ENCODE measurements at places on chromosomes 12 and 14.

DNA sequence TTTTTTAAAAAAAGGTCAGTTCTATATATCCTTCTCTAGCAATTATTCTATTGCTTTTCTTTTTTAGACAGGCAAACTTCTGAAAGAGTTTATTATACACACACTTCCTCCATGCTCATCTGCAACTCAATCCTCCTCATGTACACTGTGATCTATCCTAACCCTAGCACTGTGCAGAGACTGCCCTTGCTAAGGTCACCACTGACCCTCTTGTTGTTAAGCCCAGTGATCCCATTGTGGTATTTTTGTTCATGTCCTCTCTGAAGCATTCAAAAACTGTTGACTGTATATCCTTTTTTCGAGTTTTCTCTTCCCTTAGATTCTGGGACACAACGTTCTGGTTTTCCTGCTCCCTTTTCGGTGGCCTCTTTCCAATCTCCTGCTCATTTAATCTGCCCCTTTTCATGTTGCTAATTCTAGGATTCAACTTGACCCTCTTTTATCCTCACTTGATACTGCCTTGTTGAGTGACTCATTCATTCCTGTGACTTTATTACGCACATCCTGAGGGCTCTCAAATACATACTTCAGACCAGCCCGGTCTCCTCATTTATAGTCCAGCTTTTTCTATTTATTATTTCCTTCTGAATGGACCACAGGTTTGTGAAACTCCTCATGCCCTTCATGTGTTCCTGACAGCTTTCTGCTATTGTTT is 53.9 kb upstream of the PTPRB start:
- H3K4me3 ChIP-seq: no peak overlapping the region
- peaks cover 16% of the 10 kb centered on the region for H3K4me1 ChIP-seq
- DNase-seq: peak; percentile 90
- no peaks in the 10 kb centered on the region for H3K27me3 ChIP-seq
- H3K27ac ChIP-seq: peak overlapping the region; percentile 97
- H3K36me3 ChIP-seq: no peaks in the 10 kb centered on the region

DNA sequence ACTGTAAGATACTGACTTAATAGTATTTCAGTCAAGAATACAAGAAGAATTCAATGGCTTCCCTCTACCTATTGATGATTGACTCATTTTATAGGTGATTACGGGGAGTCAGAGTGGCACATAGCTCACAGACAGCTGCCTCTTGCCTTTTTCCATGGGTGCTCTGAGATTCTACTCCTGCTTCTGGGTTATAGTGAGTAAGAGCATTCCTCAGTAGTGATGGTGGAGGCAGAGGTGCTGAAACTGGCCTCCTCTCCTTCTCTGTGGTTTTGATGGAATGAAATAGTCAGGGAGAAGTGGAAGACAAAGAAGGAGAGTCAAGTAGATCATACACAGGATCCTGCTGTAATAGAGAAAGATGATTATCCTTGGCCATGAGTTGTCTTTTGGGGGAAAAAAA is 438.2 kb upstream of the FAR2 start:
- no peak for DNase-seq
- H3K27me3 ChIP-seq: no peaks in the 10 kb centered on the region
- H3K4me3 ChIP-seq: no peak overlapping the region
- no peaks in the 10 kb centered on the region for H3K36me3 ChIP-seq
- H3K4me1 ChIP-seq: no peaks in the 10 kb centered on the region

- peaks cover 23% of the 10 kb centered on the region for H3K4me1 ChIP-seq
- H3K27ac ChIP-seq: no peak within 1 kb of the TSS
- DNase-seq: peak; percentile 27
- H3K4me3 ChIP-seq: peak within 1 kb of the TSS; percentile 70
- H3K36me3 ChIP-seq: no peaks in the 10 kb centered on the region
These were observed at the start of gene SLC6A15 for GRCh38 chr12:84912198-84913128. TSS of gene SLC6A15 (minus strand) at chr12:84912799. CDS start at chr12:84892120, 20,679 bp downstream.

DNA sequence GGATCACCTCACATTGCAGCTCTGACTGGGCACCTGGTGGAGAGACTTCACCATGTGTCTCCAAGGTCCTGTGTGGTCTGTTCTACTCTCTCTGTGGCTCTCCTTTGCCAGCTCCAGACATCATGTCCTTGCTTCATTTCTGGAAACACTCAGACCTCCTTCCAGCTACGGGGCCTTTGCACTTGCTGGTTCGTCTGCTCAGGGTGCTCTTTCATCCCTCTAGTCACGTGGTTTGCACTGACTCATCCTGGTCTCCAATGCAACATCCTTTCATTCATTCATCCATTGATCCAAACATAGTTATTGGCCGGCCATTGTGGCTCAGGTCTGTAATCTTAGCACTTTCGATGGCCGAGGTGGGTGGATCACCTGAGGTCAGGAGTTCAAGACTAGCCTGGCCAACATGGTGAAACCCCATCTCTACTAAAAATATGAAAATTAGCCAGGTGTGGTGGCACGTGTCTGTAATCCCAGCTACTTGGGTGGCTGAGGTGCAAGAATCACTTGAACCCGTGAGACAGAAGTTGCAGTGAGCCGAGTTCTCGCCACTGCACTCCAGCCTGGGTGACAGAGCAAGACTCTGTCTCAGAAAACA is 23.9 kb upstream of the CCDC63 start:
- no peak for DNase-seq
- no peaks in the 10 kb centered on the region for H3K27me3 ChIP-seq
- no peak overlapping the region for H3K4me3 ChIP-seq
- H3K4me1 ChIP-seq: no peaks in the 10 kb centered on the region
- no peaks in the 10 kb centered on the region for H3K36me3 ChIP-seq

DNA sequence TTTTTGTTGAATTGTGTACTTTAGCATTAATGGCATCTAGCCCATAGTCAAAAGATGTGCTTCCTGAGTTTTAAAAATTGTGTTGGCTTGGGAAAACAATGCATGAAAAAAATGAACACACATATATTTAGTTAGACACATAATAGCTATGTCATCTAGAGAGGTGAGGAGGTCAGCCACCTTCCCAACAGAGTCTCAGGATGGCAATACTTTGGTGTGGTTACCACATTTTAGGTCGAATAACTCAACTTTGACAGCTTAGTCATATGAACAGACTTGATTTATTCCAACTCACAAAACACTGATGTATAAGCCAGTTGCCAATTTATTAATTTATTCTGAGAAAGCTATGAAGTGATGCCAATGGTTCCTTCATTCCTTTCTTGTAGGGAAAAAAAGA is 114.0 kb downstream of the ETNK1 start:
- no peaks in the 10 kb centered on the region for H3K4me1 ChIP-seq
- H3K4me3 ChIP-seq: no peak overlapping the region
- no peak for DNase-seq
- no peaks in the 10 kb centered on the region for H3K36me3 ChIP-seq
- H3K27me3 ChIP-seq: no peaks in the 10 kb centered on the region

GRCh38 chr12:103729499-103729898 is 111.5 kb downstream of the NT5DC3 start:
- no peaks in the 10 kb centered on the region for H3K27me3 ChIP-seq
- H3K4me3 ChIP-seq: no peak overlapping the region
- H3K4me1 ChIP-seq: no peaks in the 10 kb centered on the region
- H3K27ac ChIP-seq: no peak overlapping the region
- DNase-seq: no peak

- no peak overlapping the region for H3K4me3 ChIP-seq
- H3K4me1 ChIP-seq: no peaks in the 10 kb centered on the region
- H3K36me3 ChIP-seq: no peaks in the 10 kb centered on the region
- H3K27ac ChIP-seq: no peak overlapping the region
- DNase-seq: no peak
These were observed 75.2 kb downstream of the TNFAIP2 start for GRCh38 chr14:103198131-103199105.

DNA sequence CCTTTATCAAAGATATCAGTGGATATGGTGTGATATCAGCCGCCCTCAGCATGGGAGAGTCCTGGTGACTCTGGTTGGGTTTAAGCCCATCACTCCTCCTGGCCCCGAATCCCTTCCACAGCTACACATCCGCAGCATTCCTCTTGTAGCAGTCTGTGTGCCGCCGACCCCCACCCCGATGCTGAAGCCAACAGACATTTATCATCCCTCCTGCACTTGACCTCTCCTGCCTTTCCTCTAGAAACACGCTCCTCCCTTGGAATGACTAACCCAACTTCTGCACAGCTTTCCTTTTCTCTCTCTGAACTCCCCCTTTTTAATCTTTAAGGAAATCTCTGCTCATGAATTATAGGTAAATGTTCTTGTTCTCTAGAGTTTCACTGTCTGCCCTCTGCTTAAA is 250.9 kb upstream of the FOXN3 start:
- H3K4me3 ChIP-seq: no peak overlapping the region
- H3K27ac ChIP-seq: no peak overlapping the region
- no peaks in the 10 kb centered on the region for H3K27me3 ChIP-seq
- no peaks in the 10 kb centered on the region for H3K4me1 ChIP-seq
- DNase-seq: no peak
